ENCODE measurements at places on chromosomes 4 and X. TPM values are rescaled to one million over a fixed set of nuclear protein-coding genes. Genes with fewer than 3 reads are reported as not detected.

GRCh38 chr4:136763919-136764318 is 768.4 kb downstream of the PCDH18 start:
- no peaks in the 10 kb centered on the region for H3K36me3 ChIP-seq
- no peak overlapping the region for H3K4me3 ChIP-seq
- DNase-seq, result no peak
- H3K27ac ChIP-seq, result no peak overlapping the region
- H3K4me1 ChIP-seq, result no peaks in the 10 kb centered on the region

GRCh38 chr4:10237131-10237530 is 120.5 kb upstream of the WDR1 start:
- no peak overlapping the region for H3K4me3 ChIP-seq
- no peaks in the 10 kb centered on the region for H3K4me1 ChIP-seq
- no peaks in the 10 kb centered on the region for H3K27me3 ChIP-seq
- no peak overlapping the region for H3K27ac ChIP-seq
- H3K36me3 ChIP-seq, result no peaks in the 10 kb centered on the region

DNA sequence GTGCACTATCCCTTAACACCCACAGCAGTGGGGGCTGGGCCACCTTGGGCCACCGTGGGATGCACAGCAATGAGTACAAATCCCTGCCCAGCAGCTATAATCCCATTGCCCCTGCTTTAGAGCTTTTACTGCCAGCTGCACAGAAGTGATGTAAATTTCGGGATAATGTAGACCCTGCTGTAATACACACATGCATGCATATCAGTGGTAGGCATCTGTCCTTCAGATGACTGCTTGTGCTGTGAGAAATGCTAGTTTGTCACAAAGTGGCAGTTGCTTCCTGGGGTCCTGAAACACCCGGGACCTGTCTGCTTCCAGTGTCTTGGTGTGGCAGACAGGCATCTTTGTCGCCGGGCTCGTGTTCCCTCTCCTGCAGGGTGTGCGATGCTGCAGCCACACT is 14.1 kb downstream of the NSG1 start:
- H3K36me3 ChIP-seq, result no peaks in the 10 kb centered on the region
- H3K4me1 ChIP-seq, result no peaks in the 10 kb centered on the region
- H3K4me3 ChIP-seq, result no peak overlapping the region
- H3K27ac ChIP-seq, result no peak overlapping the region
- DNase-seq, result no peak

- H3K4me3 ChIP-seq, result no peak overlapping the region
- H3K4me1 ChIP-seq, result no peaks in the 10 kb centered on the region
- H3K36me3 ChIP-seq, result no peaks in the 10 kb centered on the region
Observed at GRCh38 chr4:89269121-89269666, 38.4 kb downstream of the GPRIN3 start.

DNA sequence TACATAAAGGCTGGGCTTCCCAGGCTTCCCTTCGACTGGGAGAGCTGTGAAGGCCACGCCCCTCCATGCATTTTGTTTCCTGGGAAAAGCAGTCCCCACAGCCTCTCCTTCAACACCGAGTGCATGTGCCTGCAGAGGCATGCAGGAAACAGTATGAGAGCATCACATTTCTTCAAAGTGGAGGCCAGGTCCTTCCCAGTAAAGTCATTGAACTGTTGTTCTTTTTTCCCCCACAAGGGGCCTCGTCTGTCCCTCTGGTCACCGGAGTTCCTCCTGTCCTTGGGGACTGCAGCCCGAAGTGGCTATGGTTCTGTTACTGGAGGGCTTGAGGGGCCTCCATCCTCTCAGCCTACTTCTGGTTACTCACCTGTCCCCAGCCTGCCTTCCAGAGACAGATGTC is 56.0 kb downstream of the RAI2 start:
- H3K4me1 ChIP-seq, result no peaks in the 10 kb centered on the region
- DNase-seq, result no peak
- no peaks in the 10 kb centered on the region for H3K36me3 ChIP-seq
- H3K27ac ChIP-seq, result no peak overlapping the region

- no peaks in the 10 kb centered on the region for H3K4me1 ChIP-seq
- peak; percentile 51 for DNase-seq
- peak overlapping the region; percentile 35 for H3K4me3 ChIP-seq
- no peaks in the 10 kb centered on the region for H3K36me3 ChIP-seq
- H3K27ac ChIP-seq, result no peak overlapping the region
Observed at GRCh38 chr4:164383358-164384220, 370.3 kb upstream of the SMIM31 start.

- H3K36me3 ChIP-seq, result no peaks in the 10 kb centered on the region
- H3K4me1 ChIP-seq, result no peaks in the 10 kb centered on the region
- no peak for DNase-seq
- H3K27ac ChIP-seq, result no peak overlapping the region
- no peaks in the 10 kb centered on the region for H3K27me3 ChIP-seq
Observed at GRCh38 chrX:128759745-128760144, 707.5 kb upstream of the ACTRT1 start.

- H3K4me3 ChIP-seq, result no peak overlapping the region
- H3K27me3 ChIP-seq, result no peaks in the 10 kb centered on the region
- no peaks in the 10 kb centered on the region for H3K36me3 ChIP-seq
- H3K4me1 ChIP-seq, result no peaks in the 10 kb centered on the region
Observed at GRCh38 chrX:18490806-18491555, 65.6 kb downstream of the CDKL5 start.

DNA sequence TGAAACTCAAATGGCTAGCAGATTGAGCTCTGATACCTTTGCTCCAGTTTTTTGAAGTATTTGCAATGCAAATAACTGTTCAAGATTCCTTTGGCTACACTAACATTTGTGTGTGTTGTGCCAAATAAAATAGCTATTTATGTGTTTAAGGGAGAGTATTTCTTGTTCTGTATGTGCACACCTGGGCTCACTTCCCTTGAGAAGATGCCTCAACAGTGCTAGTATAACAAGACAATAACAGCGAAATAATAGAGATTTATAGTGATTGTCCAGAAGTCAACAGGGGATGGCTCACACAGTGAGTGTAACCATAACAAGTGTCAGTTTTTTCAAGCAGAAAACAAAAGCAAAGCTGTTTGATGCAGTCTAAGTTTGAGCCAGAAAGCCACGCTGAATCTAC is 460.5 kb downstream of the CENPC start:
- no peak overlapping the region for H3K27ac ChIP-seq
- H3K27me3 ChIP-seq, result no peaks in the 10 kb centered on the region
- no peak for DNase-seq
- no peaks in the 10 kb centered on the region for H3K4me1 ChIP-seq
- no peaks in the 10 kb centered on the region for H3K36me3 ChIP-seq
- H3K4me3 ChIP-seq, result no peak overlapping the region

DNA sequence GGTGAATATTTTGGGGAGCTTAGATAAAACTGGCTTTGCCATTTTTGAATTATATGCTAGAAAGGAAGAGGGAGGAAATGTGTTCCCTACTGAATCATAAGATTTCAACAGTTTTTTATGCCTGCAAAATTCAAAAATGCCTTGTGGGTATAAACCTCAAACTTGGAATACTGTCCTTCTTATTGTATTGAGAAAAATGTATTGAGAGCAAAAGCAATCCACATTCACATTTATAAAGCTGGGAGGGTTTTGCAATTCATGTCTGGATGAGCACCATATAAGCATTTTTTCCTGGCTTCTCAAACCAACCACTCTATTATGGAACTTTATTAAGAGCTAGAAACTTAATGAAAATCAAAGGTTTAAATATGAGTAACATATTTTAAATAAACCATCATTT is 289.8 kb downstream of the PCDH7 start:
- no peaks in the 10 kb centered on the region for H3K4me1 ChIP-seq
- no peak overlapping the region for H3K4me3 ChIP-seq
- no peaks in the 10 kb centered on the region for H3K27me3 ChIP-seq

GRCh38 chr4:142112451-142112850 is 476.1 kb downstream of the IL15 start:
- H3K27ac ChIP-seq, result no peak overlapping the region
- H3K4me1 ChIP-seq, result no peaks in the 10 kb centered on the region
- no peak for DNase-seq
- no peaks in the 10 kb centered on the region for H3K36me3 ChIP-seq

PI4K2B gene
- polyA plus RNA-seq, result 31.8 TPM

SGMS2 gene
- polyA plus RNA-seq, result 35.3 TPM

CHIC2 gene
- polyA plus RNA-seq, result 25.9 TPM

TMPRSS11A gene
- polyA plus RNA-seq, result 0.04 TPM

CDKL5 gene
- 5.0 TPM for polyA plus RNA-seq

TMPRSS11F gene
- not detected for polyA plus RNA-seq

DCAF4L1 gene
- polyA plus RNA-seq, result 0.21 TPM

All from large intestine (tissue), 12 donors.